HT-29 (cell line): ENCODE measurements at places on chromosomes 4 and X. TPM values are rescaled to one million over a fixed set of nuclear protein-coding genes. Genes with fewer than 3 reads are reported as not detected.

CENPVL1 gene
- not detected in 2 replicates for total RNA-seq

GRCh38 chr4:8609406-8609805 is 16.8 kb downstream of the CPZ start:
- DNase-seq = no peak

- no peak for DNase-seq
These were observed 180.8 kb downstream of the PRKX start for GRCh38 chrX:3532581-3533085.

GRCh38 chr4:182483685-182484084 is 240.5 kb downstream of the TENM3 start:
- no peak for DNase-seq

DNA sequence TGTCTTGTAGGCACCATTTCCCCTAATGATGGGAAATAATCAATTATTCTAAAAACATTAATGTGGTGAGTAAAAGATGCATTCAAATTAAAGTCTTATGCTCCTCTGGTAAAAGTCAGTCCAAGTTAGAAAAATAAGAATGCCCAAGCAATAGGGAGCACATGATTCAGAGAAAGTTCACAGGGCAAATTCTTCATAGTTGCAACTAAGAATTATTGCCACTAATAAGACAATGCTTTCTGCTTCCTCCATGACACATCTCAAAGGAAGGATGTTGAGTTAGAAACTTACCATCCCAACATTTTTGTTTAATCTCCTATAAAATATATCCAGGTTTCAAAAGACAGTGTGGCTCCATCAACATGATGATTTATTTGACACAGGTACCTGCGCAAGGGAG is 26.3 kb downstream of the PHOX2B start:
- no peak for DNase-seq

DNA sequence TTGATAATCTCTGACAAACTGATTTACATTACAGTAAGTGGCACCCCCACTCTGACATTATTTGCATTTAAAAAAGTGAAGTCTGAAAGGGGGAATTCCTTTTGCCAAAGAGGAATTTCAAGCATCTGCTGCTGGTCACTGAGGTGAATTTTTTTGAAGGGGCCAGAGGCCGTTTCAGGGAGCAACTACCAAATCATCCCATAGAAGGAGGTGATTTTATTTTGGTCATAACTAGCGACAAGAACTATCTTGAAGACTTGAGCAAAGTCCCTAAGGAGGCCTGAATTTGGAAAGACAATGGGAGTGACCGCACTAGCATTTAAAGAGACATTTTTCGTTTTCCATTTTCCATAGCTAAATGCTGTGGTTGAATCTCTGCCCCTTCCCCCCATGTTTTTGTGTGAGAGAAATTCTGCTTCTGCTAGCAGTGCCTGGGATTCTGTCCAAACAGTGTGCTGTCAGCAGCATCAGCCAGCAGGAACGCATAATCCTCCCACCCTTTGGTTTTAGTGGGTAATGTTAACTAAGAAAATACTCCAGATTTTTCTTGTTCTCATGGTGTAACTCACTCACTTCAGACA is 110.1 kb upstream of the MED14 start:
- no peak for DNase-seq

DNA sequence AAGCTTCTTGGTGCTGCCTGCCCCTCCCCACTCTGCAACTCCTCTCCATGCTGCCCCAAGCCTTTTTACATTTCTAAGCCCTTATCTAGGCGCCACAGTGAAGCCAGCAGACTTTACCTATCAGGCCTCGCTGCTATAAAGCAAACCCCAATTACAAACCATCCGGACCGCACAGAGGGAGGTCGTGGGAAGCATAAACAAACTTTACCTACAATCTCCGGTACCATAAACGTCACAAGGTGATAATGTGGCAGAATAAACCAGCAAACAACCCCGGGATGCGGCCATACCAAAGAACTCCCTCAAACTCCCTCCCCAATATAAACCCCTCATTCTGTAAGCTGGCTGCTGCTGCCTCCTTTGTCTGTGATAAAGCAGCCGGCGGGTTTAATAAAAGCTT is 54.0 kb upstream of the ZCCHC13 start:
- no peak for DNase-seq

DNA sequence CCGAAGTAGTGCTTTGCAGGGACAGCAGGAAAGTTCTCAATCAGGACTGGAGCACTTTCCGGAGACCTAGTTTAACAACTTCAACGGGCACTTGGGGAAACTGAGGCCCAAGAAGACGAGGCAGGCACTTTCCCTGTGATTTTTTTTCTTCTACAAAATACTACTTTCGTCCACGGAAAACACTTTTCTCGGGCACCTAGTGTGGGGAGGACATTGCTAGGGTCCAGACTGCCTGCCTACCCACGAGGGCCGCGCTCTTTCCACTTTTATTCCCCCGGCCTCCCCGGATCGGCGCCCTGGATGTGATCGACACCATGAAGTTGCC is 125.4 kb upstream of the CXorf66 start:
- no peak for DNase-seq
